ENCODE measurements at places on chromosomes 2 and 18.

DNA sequence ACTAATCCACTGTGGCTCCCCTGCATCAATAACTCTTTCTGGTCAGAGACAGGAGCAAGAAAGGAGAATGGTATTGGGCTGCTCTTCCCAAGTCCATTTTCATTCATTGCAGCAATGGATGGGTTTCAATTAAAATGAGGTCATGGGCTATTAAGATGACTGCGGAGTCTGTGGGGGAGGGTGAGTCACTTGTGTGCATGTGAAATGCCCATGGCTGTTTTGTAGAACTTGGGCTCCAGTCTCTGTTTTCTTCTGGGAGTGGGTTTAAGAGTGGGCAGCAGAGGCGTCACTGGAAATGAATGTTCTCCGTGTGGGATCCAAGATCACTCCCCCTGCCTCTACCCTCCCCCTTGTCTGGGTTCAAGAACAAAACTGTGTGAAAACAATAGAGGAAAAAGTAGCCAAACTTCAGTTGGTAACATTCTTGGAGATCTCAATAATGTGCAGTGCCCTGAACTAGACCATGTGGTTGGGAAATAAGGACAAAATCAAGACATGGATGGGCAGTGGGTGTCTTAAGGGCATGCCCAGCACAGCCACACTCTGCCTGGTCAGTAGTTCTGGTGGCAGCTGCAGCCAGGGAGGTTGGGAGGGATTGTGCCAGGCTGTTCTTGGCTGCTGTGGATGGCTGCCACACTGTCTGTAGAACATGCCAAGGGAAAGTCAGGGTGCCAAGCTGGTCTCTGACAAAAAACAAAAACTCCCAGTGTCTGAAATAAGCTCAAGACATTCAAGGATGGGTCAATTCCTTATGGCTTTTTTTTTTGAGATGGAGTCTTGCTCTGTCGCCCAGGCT, 68.2 kb upstream of the CXCR4 start:
- no peak for DNase-seq

- no peak for DNase-seq
These were observed 191.6 kb downstream of the AGPS start for GRCh38 chr2:177584030-177584692.

DNA sequence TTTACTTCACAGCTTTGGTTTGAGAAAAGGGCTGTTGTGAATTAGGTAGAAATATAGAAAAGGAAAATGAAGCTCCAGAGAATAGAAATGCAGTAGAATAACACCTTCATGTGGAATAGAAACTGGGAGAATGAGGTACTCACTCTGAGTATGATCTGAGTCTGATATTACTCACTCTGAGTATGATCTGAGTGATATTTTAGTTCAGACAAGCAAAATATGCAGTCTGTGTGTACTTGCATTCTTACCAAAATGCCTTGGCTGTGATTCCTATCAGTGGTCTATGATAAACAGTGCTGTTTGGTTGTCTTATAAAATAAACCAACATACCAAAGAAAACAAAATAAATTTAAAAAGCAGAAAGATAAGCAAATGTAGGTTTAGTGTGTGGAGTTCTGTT, 487.6 kb downstream of the THSD7B start:
- DNase-seq = no peak

DNA sequence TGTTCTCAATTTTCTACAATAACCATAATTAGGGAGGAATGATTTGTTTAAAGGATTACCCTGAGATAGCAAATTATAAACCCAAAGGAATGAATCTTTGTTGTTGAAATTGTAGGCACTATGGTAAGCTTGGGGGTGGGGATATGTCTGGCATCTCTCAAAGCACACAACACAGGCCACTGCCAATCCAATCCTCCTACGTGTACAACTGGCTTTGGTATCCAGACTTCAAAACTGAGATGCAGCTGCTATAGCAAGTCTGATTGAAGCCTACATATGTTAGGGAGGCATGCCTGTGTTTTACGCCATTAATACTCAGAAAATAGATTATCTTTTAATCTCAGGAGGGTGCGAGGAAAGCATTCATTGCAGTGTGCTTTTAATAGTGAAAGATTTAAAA, 5.9 kb upstream of the NCOA1 start:
- DNase-seq = no peak

DNA sequence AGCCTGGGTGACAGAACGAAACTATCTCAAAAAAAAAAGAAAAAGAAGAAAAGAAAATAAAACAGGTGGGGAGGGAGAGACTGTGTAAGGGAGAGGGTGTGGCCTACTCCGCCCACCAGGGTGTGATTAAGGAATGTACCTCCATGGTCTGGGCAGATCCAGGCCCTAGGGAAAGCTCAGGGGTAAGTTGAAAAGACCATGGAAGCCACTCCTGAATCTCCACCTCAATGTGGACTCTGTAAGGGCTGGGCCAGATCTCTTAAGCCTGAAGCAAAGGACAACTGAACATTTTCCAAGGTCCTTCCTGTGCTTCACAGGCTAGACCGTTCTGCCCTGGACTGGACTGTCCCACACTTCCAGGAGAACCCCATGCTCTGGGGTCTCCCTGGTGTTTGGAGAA, 9.7 kb upstream of the ATG16L1 start:
- DNase-seq = no peak

- no peak for DNase-seq
These were observed 81.6 kb downstream of the LRRFIP1 start for GRCh38 chr2:237708961-237709360.

DNA sequence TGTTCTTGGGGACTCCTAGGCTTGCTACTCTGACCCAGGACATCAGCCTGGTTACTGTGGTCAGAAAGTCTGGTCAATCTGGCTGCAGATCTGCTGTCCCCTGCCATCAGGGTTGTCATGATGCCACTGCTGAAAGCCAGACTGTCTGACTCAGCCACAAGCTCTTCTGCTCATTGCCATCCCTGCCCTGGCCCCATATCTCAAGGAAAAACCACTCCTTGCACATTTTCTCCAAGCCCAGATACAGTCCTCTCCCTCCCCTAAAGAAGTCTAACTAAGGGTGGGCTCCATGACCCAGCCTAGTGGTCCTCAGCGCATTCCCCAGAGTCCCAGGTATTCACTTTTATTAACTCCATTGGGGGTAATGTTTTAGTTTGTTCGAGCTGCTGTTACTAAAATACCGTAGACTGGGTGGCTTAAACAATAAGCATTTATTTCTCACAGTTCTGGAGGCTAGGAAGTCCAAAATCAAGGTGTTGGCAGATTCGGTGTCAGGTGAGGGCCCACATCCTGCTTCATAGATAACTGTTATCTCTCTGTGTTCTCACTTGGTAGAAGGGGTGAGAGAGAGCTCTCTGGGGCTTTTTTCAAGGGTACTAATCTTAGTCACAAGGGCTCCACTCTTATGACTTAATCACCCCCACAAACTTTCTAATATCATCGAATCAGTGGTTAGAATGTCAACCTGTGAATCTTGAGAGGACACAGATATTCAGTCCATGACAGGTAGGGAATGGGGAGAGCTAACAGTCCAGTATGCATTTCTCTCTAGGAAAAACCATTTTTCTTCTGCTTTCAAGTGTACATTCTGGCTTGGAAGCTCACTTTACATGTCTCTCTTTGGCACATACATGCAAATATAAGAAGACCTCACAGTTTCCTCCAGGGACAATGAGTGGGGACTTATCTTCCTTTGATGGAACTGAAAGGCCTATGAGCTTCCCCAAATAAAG, 94.8 kb upstream of the CXCR4 start:
- DNase-seq = peak; percentile 21

DNA sequence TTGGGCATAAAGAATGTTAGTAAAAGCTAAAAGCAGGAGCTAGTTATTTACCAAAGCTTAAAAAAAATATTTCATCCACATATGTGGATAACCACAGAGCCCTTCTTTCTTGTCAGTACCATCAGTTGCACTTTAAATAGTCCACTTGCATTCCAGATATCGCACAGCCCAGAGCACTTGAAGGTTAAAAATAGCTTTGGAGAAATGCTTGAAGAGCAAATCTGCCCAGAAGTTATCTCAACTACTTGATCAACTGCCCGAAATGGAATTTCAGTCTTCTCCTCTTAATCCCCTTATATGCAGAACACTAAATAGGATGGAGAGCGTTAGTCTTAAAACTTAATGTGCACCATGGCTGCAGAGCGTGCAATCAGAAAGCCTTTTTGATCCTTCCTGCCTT, 148.3 kb downstream of the PLEKHA3 start:
- DNase-seq = no peak

DNA sequence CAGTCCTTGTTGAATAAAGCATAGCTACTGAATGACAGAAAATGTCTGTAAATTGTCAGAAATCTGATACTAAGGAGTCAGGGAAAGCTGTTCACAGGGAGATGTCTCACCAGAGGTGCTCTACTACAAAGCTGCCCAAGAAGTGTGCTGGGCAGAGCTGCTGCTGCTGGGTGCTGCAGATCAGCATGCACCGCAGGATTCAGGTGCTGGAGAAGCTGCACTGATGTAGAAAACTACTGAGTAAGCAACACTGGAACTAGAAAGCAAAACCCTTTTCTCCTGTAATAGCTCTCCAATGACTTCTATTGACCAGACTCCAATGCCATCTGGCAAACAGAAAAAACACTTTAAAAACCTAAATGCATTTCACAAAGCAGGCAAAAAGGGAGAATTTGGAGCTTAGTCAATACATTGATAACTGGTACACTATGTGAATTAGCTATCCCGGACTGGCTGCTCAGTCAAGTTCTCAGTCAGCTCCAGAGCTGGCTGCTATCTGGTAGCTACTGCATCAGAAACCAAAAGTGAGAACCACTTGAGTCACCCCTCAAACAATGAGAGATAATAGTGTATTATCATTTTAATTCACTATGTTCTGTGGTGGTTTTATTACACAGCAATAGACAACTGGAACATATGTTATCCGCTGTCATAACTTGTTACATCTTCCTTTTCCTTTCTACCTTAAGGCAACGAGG, 493.1 kb downstream of the CPS1 start:
- no peak for DNase-seq

- DNase-seq = no peak
These were observed 59.4 kb downstream of the LIMS1 start for GRCh38 chr2:108593547-108594098.

- no peak for DNase-seq
These were observed 25.6 kb downstream of the ANKMY1 start for GRCh38 chr2:240532031-240532775.

DNA sequence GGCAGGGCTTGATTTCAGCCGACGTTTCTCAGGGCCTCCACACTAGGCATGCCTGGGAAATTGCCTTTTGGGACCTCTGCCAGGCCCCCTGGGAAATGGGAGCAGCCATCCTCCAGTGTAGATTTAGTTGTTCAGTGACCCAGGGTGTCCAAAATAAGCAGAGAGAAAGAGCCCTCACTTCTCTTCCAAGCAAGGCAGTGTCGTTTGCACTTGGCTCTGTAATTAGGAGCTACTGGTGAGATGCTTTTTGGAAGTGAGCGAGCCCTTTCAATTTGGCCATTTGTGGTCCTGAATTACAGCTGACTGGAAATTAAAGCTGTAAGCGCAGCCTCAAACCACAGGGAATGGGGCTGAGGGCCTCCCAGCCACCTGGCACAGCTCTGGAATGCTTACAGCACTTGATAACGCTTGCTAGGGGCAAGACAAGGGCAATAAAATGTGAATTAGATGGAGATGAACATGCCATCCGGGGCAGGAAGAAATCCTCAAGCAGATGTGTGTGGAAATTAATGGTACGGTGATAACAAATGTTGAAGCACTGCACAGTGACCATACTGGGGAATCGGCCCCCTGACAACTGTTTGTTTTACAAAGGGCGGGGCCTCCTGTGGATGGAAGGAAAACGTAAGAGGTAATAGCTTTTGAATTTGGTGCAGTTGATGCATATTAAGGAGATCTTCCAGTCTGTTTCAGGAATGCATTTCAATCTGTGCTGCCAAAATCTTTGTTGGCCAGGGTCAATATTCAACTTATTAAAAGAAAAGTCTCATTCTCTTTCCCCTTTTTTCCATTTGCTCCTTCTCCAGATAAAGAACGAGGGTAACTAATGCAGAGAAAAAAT, 173.1 kb downstream of the UXS1 start:
- DNase-seq = no peak

- DNase-seq = no peak
These were observed 36.8 kb downstream of the DPP4 start for GRCh38 chr2:162037028-162037795.

- no peak for DNase-seq
These were observed 63.2 kb upstream of the ACAA2 start for GRCh38 chr18:49876536-49876935.

- peak; percentile 57 for DNase-seq
These were observed 51.1 kb upstream of the SLC66A3 start for GRCh38 chr2:11103984-11104793.

DNA sequence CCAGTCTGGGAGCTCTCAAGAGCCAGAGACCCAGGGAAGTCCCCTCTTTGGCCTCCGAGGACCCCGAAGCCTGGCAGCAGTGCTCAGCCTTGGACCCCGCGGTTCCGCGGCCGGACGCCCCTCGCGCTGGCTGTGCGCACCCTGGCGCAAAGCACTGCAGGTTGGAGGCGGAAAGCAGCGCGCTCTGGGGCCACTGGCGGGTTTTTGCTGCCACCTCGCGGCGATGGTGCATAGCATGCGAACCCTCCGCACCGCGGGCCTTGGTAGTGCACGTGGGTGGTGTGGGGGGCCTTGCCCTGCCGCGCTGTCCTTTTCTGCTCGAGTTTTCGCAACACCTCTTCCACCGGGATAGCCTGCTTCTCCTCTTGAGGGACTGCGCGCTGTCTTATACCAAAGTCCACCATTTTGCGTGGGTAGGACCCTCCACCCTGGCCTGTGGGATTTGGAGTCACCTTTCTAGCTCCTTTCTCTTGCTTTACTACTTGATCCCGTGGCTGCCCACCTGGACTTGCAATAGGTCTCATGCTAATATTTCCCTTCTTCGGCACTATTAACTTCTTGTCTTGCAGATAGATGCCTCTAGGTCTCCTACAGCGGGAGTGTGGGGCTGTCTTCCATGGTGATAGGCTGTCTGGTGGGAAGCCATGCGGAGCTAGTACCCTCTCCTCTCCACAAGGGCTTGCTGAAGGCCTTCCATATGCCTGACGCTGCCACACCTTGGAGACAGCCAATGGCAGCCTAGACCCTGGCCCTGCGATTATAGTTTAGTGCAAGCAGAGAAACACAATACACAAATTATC, 14.3 kb downstream of the SIX3 start:
- peak; percentile 87 for DNase-seq

- no peak for DNase-seq
These were observed 41.4 kb downstream of the PDIA6 start for GRCh38 chr2:10770956-10771750.

- no peak for DNase-seq
These were observed 13.9 kb upstream of the MLPH start for GRCh38 chr2:237472909-237473877.

- peak; percentile 36 for DNase-seq
These were observed 359 bp downstream of the TGFBRAP1 start for GRCh38 chr2:105329197-105329554.

DNA sequence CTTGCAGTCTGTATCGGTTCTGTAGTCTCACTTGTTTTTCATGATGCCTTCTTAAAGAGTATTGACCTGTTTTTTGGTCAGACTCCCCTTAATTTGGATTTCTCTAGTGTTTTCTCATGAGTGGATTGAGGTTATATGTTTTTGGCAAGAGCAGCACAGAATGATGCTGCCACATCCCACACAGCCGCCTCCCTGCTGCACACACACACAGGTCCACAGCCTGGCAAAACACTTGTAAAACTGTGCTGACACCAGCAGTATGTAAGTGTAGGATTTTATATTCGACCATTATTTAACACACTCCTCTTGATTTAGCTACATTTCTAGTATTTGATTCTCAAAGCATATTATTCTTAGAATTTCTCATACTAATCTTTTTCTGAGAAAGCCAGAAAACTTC, 68.1 kb downstream of the ITGB1BP1 start:
- DNase-seq = no peak
